ENCODE measurements at places on chromosomes 12 and 14.

DNA sequence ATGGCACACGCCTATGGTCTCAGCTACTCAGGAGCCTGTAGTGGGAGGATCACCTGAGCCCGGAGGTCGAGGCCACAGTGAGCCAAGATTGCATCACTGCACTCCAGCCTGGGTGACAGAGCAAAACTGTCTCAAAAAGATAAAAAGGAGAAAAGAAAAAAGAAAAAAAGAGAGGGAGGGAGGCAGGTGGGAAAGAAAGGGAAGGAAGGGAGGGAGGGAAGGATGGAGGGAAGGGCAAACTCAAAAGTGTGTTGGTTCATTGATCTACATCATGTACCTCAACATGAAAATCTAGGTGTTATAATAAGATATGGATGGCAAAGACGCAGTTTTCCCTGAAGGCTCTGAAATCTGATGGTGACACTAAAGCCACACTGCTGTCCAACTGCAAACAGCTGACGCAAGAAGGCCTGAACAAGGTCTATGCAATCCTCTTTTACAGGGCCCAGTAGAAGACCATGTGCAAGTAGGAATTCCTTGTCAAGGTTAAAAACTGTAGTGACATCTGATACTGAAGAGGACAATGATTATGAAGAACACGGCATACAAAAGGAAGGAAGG is 143.6 kb downstream of the ITPR2 start:
- DNase-seq = no peak

DNA sequence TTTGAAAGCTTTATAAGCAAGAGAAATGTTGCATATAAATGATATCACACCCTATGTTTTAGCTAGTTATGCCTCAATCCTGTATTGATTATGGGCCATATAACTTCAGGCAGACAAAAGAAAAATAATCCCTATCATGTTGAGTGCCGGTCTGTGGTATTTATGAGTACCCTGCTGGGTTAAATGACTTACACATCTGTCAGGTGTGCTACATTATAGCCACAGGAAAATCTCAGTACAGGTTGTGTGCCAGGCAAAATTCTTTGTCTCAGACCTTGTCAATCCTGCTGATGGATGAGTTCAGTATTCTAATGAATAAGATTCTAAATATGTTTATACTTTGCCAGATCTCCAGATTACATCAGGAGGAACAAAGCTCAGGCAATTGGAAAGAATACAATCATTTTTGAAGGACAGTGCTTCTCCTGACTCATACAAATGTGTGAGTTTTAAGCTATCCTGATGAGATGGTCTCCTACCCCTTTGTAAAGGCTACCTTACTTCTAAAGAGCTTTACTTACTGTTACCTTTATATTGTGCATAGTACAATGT is 109.8 kb upstream of the FOXG1 start:
- DNase-seq = peak; percentile 40

DNA sequence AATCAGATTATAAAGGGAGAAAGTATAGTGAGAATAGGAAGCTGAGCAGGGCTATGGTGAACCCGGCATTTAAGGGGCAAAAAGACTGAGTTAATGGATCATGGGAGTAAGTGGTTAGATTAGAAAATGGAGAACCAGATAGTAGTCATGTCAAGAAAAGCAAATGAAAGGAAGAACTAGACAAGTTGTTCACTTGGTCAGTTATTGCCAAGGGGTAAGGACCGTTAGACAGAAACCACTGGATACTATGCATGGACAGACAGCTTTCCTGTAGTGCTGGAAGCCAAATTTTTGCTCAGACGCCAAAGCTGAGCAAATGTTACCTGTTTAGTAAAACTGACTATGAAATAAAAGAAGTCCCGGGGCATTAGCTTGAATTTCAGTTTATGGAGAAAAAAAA is 3.8 kb downstream of the LIMA1 start:
- DNase-seq = no peak

GRCh38 chr14:94748667-94749347 is 21.1 kb downstream of the GSC start:
- peak; percentile 42 for DNase-seq

GRCh38 chr12:91355150-91356006 is 172.8 kb upstream of the DCN start:
- DNase-seq = peak; percentile 45

DNA sequence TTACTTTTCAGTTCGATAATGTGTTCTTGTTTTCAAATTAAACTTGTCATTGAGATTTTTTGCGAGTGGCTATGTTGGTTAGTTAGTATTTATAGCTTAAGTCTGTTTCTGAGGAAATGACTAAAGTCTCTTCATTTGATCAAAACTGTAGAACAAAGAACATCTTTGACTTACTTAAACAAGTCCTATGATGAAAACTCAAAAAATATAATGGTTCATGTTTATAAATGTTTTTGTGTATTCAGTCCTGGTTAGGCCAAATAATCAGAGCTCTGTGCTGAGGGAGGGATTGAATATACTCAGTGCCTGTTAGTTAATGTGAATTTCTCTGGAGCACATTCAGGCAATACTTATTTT is 51.7 kb downstream of the PPFIBP1 start:
- no peak for DNase-seq

- DNase-seq = no peak
Measured at GRCh38 chr12:39329876-39330275, 113.0 kb downstream of the KIF21A start.

DNA sequence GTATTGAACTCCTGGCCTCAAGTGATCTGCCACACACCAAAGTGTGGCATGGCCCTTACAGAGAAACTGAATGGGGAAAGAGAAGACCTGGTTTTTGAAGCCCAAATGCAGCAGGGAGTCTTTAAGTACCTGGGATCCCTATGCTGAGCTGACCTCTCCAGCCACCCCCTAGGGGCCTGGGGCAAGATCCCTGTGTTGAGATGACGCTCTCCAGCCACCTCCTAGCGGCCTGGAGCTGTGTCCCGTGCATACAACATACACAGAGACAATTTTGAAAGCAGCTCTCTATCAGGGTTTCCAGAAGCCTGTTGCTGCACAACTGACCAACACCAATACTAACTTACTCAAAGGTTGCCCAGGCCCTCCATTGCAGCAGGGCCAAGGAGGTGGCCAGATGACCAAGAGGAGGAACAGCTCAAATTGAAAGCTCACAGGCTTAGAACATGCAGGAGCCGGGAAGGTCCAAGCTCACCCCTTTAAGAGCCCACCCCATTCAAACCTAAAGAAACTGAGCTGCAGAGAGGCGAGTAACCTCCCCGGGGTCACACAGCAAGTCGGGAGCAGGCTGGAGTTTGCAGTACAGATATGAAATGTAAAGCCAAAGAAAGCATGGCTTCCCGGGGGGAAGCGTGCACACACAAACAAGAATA is 31.5 kb downstream of the TTC7B start:
- no peak for DNase-seq

- no peak for DNase-seq
Measured at GRCh38 chr14:29926228-29926627, 1.4 kb downstream of the PRKD1 start.

DNA sequence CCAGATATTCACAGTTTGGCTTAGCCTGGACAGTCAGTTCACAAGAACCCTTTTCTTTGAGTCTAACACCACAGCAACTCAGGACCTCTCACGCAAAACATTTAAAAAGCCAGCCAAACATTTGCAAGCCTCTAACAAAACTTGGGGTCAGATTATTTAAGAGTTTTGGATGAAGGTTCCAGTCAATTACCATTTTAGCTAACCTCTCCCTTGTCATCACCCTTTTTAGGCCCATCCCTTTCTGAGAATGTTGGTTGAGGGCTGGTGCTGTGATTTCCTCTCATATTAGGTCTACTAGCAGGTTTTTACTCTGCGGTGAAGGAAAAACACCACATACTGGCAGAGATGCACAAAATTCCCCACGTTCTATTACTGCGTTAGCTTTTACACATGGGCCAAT is 20.7 kb downstream of the PAX9 start:
- no peak for DNase-seq

- no peak for DNase-seq
Measured at GRCh38 chr12:106975993-106976658, 10.8 kb downstream of the MTERF2 start.

DNA sequence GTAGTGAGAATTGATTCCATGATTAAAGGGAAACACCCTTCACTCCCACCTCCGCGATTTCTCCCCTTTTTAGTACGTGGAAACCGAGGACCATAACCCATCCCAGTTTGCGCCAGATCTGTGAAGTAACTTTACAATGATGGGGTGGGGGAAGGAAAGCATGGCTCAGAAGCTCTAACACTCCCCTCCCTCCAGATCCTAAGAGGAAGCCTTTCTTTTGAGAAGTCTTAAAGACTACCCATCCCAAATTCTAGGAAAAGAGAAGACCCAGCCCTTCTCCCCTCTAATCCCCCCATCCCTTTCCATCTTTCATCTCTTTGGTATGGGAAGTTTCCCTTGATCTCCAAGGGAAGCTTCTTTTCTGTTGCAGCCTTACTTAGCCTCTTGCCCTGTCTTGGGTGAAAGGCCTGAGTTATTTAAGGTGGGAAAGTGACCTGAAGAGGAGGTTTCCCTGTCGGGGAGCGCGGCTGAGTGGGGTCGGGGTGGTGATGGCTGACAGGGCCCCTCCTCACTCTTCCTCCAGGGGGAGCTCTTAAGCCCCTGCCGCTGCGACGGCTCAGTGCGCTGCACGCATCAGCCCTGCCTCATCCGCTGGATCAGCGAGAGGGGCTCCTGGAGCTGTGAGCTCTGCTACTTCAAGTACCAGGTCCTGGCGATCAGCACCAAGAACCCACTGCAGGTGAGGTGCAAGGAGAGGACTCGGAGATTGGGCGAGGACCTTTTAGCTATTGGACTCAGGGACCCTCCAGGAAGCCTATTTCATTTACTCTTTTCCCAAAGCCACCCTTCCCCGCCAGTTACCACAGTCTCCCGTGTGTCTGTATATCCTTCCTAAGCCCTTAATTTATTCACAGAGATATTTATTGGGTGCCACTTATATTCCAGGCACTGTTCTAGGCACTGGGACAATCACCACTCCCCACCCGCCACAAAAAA is 1.8 kb downstream of the MARCHF9 start:
- DNase-seq = no peak

GRCh38 chr12:58433959-58434358 is 486.3 kb downstream of the LRIG3 start:
- no peak for DNase-seq

DNA sequence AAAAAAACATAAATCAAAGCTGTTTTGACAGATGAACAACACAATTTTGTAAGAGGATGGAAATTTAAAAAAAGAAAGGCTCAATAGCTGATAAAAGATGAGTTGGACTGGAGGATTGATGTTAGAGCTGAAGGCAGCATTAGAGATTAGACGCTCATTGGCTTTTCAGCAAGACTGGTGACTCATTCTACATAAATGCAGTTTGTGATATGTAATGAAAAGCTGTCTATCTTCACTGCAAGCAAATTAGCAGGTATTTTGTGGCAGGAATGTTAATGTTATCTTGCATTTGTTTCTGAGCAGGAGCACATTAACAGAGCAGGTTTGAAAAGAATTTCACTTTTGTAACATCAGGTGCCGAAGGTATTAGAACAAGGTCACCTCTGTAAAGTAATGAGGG is 442.7 kb upstream of the NOVA1 start:
- no peak for DNase-seq

GRCh38 chr12:7259060-7259459 is 44.8 kb upstream of the ACSM4 start:
- no peak for DNase-seq

DNA sequence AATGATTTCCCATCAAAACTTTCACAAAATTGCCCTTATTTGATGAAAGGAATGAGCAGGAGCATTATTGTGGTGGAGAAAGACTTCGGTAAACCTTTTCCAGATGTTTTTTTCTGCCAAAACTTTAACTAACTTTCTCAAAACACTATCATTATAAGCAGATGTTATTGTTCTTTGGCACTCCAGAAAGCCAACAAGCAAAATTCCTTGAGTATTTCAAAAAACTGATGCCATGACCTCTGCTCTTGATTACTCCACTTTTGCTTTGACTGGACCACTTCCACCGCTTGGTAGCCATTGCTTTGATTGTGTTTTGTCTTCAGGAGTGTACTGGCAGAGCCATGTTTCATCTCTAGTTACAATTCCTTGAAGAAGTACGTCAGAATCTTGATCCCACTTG is 29.7 kb upstream of the RAB21 start:
- DNase-seq = no peak

GRCh38 chr14:41830714-41831406 is 224.2 kb downstream of the LRFN5 start:
- DNase-seq = peak; percentile 64

- DNase-seq = no peak
Measured at GRCh38 chr12:15808652-15809051, 19.5 kb upstream of the EPS8 start.

All from NCI-H345 (cell line).